NCI-H1930 (cell line): ENCODE measurements at places on chromosomes 5 and 9.

GRCh38 chr9:123353041-123353440 is 3.0 kb upstream of the CRB2 start:
- no peak for DNase-seq

DNA sequence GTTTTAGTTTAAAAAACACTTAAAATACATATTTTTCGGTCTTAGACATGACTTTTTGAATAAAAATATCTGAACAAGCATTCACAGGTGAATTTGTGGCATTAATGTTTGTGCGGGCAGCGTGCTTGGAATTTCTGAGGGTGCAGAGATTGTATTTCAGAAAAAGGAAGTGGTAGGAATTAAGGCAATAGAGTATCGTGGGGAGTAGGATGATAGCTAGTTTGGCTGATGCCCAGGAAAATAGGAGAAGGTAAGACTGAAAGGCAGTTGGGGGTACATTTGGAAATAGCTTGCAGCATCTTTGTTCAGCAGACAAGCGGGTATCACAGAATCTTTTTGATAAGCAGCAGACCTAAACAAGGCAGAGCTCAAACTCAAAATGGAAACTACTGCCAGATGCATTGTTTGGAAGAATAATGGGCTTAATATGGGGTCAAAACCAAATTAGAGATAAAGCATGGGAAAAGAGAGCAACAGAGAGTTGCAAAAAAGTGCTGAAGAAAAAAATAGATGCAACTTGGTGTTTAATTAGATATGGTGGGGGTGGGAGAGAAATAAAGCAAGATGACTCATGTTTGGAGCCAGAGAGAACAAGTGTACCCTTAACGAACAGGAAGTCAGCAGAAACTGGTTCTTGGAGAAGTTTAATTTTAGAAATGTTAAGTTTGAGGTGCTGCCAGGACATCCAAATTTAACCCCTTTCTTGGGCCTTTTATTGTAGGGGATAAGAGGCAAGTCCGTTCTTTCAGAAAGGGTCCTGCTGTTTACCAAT is 85.7 kb upstream of the ARRDC3 start:
- no peak for DNase-seq

- DNase-seq: no peak
These were observed 10.5 kb upstream of the S1PR3 start for GRCh38 chr9:88980740-88981203.

DNA sequence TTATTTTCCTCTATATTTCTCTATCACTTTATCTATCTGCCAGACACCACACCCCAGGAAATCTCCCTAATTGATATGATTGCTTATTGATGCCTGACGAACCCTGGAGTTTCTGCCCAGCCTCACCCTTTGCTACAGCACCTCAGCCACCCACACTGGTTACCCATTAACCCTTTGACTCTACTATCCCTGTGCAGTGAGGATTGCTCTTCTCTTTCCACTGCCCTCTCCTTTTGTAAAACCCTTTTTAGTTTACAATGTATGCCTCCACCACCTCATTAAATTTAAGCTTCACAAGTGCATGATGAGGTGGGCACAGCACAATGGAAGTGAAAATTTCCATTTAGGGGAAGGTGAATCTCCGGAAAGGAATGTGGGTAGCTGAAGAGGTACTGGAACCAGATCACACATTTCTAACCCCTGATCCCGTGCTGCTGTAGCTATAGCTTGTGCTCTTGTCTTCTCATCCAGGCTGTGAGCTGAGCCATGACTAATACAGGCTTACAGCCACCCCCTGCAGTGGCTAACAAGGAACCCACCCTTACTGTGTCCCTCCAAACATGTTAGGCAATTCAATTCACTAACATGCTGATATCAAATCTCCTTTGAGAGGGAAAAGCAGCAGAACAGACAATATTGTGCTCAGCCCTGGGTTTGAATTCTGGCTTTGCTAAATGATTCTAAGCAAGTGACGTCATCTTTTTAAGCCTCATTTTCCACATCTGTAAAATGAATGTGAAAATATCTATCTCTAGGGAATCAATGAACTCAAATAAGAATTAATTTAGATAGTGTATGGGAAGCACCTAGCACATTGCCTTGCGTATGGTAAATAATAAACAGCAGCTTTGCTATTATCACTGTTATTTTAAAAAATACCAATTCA is 186.9 kb upstream of the TRIM32 start:
- no peak for DNase-seq

GRCh38 chr9:69168709-69169217 is 5.3 kb upstream of the TJP2 start:
- no peak for DNase-seq

GRCh38 chr5:124839371-124839998 is 93.0 kb upstream of the ZNF608 start:
- DNase-seq: no peak

DNA sequence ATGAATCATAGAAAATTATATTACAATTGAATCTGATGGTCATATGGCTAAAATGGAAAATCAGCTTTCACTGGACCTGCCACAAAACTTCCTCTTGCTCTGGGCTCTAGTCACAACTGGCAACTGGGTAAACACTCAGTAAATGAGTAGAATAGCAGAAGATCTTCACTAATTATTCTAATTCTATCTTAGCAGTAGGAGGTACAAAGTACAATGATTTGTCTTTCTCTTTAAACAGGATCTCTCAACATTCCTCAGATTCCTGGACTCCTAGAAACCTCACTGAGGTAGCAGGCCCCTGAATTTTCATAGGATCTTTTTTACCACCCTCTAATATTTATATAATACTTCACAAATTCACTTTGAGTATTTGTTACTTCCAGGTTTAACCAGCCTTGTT is 239.9 kb upstream of the SMARCA2 start:
- no peak for DNase-seq

- DNase-seq: no peak
These were observed 490.1 kb upstream of the CD180 start for GRCh38 chr5:67686746-67687145.

DNA sequence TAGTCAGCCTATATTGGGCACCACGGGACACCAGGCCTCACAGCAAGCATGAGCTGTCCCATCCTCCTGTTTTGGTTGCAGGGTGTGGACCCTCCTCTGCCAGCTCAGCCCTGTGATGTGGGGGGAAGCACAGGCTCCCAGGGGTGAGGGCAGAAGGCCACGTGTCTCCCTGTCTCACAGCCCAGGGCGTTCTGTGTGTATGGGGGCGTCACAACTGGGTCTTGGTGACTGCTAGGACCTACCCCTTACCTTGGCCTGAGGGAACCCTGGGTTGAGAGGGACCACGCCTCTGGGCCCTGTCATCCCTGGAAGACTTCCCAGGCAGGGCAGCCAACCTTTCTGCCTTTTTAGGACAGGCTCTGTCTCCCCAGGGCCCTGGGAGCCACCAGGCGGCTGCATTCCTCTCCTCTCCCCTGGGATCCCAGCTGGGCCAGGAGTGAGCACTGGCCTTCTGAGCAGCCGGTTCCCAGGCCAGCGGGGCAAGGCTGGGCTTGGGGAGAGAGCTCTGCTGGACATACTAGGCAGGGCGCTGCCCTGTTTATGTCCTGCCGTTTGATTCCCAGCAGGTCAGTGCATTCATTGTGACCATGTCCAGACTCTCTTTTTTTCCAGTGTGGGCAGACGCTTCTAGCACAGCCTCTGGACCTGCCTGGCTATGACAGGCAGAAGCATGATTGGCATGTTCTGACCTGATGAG is 97.4 kb downstream of the DAB2IP start:
- no peak for DNase-seq

DNA sequence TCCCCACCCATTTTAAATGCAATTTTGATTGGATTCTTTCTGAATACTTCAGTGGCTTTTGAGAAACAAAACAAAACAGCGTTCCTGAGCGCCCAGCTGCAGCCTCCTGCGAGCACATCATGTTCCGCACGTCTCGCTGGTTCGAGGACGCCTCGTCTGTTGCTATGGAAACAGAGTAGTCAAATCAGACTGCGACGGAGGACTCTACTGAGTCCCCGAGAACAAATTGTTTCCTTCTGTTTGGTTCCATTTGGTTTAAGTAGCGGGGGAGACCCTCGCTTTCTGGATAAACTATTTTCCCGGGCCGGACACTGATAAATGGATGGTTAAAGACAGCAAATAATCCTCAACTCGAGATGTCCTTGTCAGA is 69.0 kb downstream of the SLC28A3 start:
- DNase-seq: no peak

- DNase-seq: no peak
These were observed 330.7 kb downstream of the PDE4D start for GRCh38 chr5:59562756-59563389.

DNA sequence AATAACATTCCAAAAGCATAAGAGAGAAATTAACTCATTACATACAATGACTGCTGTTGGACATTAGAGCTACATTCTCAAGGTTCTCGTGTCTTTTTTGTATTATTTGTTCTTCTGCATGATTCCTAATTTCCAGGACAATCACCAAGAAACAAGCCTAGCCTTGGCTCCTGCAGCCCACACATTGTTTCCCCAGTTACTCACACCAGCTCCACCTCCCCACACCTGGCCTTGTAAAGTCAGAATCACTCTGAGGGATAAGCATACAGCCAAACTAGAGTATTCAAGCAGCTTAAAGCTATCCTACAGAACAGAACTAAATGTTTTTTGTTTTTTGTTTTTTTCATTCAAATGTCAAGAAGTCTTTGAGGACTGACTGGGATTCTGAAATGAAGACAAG is 189.2 kb downstream of the HINT1 start:
- DNase-seq: no peak

GRCh38 chr9:134400283-134400682 is 74.0 kb downstream of the RXRA start:
- no peak for DNase-seq

GRCh38 chr5:163379298-163380155 is 57.9 kb upstream of the CCNG1 start:
- no peak for DNase-seq

GRCh38 chr5:169126481-169127021 is 174.4 kb downstream of the SLIT3 start:
- DNase-seq: no peak

- no peak for DNase-seq
These were observed 4.5 kb upstream of the SET start for GRCh38 chr9:128684325-128685199.

DNA sequence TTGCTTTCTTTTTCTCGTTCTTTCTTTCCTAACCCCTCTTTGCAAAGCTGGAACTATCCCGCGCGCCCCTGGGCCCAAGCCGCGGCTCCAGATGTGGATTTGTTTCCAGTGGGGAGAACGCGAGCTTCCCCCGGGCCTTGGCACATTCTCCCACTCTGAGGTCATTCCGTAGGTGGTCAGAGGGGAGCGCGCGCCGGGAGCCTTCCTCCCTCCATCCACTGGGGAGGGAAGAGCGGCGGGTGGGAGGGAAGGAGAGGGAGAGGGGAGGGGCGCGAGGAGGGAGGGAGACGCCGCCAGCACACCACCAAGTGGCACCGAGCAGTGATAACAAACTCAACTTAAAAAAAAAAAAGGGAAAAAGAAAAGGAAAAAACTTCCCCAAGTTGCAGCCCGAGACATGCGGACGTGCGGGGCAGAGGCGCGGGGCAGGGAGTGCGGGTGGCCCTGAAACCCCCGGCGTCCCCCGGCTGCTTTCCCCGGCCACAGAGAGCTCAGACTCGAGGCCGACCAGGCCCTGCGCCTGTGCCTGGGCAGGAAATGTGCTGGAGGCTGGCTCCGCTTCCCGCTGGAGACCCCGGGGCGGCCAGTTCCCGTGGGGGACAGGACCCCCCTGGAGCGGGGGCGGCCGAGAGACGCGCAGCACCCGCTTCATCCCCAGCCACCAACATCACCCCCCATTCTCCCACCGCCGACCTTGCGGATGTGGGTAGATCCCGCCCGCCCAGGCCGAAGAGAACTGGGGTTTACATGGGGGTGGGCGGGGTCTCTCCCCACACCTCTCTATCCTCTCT is 3.1 kb downstream of the IER5L start:
- DNase-seq: no peak

GRCh38 chr9:125556046-125556721 is 150.8 kb downstream of the MAPKAP1 start:
- DNase-seq: no peak

GRCh38 chr9:120713257-120714087 is 798 bp downstream of the MEGF9 start:
- no peak for DNase-seq

DNA sequence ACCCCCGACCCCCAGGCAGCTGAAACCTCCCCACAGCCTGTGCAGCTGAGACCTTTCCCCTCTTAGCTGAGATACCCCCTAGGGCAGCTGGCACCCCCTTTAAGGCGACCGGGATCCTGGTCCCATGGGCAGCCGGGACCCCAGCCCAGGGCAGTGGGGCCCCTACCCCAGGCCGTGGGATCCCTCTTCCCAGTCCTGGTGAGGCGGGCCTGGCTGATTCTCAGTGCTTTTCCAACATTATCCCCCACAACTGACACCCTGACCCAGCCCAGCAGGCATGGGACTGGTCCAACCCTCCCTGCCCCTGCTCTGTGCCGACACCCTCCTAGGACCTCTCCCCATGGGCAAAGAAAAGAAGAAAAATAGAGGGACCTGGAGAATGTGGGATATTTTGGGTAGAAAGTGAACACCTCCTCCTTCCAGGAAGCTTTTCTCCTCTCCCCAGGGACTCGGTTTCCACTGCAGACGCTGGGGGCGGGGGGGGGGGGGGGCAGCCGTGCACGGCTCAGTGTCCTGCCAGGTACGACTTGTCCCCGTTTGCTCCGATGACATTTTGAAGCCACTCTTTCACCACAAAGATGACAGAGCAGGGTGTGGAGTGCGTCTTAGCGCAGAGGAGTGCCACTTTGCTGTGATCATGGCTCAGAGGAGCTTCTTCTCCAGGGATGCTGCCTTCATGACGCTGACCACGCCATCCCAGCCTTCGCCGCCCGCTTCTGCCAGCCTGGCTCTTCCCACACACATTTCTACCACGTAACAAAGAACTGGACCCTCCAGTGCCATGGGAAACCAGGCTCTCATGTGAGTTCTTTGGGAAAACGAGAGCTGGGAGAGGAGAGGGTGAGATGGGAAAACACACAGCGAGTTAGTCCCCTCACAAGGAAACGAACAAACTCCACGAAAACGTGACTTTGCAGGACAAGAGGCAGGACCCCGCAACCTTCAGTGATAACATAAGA is 47.5 kb downstream of the MRPL36 start:
- no peak for DNase-seq

DNA sequence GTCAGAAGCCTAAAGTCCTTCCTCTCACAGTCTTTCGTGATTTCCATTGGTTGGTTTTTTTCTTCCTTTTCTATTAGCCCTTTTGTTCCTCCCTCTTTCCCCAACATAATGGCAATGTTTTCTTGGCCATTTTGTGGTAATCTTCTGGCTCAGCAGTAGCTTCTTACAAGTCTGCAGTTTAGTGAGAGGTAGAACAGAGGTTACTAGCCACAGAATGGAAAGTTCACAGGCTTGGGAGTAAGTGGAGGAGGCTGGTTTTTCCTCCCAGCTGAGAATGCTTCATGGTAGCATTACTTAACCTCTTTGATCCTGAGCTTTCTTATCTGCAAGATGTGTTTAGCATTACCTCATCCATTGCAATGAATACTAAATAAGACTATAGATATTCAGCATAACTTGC is 346.9 kb downstream of the NFIB start:
- no peak for DNase-seq
